Muscle of back (tissue), 13 donors: ENCODE measurements at places on chromosomes 1 and 21. TPM values are rescaled to one million over a fixed set of nuclear protein-coding genes. Genes with fewer than 3 reads are reported as not detected.

Gene TBX19
- polyA plus RNA-seq, result 1.3 TPM

Gene PPIAL4G
- 0.07 TPM for polyA plus RNA-seq

- DNase-seq, result no peak
These were observed 81.1 kb downstream of the TNFSF18 start for GRCh38 chr1:172969611-172970010.

- no peak for DNase-seq
These were observed 15.1 kb downstream of the ATP1A1 start for GRCh38 chr1:116388122-116388521.

GRCh38 chr21:34345892-34346291, 17.9 kb upstream of the KCNE2 start:
- no peak for DNase-seq
